Hippocampal formation (tissue), 2 donors: ENCODE measurements at places on chromosomes 6 and 20.

GRCh38 chr6:36686668-36687513, 8.4 kb downstream of the CDKN1A start:
- no peak for DNase-seq

- no peak for DNase-seq
Measured at GRCh38 chr20:1823450-1823844, 71.8 kb upstream of the SIRPA start.

- DNase-seq: no peak
Measured at GRCh38 chr6:10421921-10422736, 7.3 kb upstream of the TFAP2A start.

DNA sequence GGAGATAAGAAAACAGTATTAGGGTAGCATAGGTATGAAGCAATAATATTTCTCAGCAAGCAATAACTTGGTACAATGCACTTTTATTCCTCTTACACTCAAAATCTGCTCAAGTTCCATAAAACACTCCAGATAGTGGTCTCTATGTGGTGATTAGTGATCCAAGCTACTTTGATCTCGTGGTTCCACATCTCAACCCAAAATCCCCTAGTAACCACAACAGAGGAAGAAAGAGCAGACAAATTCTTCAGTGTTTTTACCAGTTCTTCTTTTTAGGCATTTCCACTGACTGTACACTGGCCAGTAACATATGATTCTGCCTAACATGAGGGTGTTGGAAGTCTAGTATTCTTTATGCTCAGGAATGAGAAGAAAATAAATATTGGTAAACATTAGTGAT, 309.0 kb upstream of the PTCHD4 start:
- DNase-seq: no peak

- no peak for DNase-seq
Measured at GRCh38 chr20:22523128-22523498, 61.3 kb downstream of the FOXA2 start.

DNA sequence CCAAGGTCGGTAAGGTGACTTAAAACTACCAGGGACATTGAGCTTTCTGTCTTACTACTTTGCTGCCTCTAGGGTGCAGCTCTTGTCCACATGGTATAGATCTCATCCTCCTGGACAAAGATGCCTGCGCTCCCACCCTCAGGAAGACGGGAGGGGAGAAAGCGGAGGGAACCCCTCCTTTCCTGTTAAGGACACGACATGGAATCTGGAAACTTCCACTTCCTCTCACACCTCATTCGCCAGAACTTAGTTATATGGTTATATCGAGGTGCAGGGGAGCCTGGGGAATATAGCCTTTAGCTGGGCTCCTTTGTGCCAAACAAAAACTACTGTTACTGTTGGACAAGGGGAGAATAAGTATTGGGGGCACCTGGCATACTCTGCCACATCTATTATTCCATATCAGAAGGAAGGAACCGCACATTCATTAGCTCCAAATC, 224.3 kb upstream of the TSHZ2 start:
- DNase-seq: no peak

GRCh38 chr20:35320396-35321126, 28.3 kb upstream of the FAM83C start:
- DNase-seq: no peak

DNA sequence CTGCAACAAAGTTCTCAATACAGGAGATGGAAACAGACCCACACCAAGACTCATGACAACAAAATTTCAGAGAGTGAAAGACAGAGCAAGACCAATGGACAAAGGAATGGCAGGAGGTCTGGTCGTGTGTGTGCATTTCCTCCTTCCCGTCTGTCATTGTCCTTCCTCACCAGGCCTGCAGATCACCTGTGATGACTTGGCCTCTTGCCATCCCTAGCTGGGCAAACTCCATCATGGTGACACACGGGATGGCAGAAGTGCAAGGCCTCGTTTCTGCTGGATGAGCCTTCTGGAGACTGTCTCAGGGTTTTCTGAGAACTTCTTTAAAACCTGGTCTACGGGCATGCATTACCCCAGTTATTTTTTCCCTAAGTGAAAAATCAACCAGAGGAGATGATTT, 49.2 kb downstream of the RPP21 start:
- DNase-seq: no peak

GRCh38 chr6:129369737-129370136, 340.2 kb downstream of the ARHGAP18 start:
- DNase-seq: no peak

- DNase-seq: no peak
Measured at GRCh38 chr6:142879076-142879475, 65.9 kb downstream of the HIVEP2 start.

- no peak for DNase-seq
Measured at GRCh38 chr6:72238900-72239299, 352.6 kb downstream of the RIMS1 start.

DNA sequence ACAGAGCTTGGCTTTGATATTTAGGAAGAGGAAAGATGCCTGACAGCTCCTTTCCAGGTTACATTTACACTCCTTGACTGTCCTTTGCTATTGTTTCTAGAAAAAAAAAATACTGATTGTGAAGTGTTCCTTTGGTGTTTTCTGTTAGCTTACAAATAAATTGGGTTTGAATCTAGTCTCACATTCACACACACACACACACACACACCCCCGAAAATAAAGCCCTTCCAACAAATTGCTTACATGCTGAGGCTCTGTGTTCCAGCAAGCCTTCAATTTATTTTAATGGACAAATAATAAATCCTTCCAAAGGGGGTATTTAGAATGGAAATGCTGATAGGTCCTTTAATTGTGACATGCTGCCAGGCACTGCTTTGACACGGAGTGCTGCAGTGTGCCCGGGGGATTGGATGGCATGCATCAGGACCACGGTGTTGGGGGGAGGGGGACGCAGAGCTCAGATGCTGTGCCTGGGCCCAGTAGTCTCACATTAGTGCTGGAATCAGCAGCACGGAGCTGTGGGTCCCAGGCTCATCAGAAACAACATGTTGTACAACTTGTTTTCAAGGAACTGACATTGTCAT, 199.9 kb downstream of the CD83 start:
- no peak for DNase-seq

GRCh38 chr6:89314692-89315091, 407 bp downstream of the GABRR2 start:
- no peak for DNase-seq
